ENCODE measurements at places on chromosomes 16 and 17. TPM values are rescaled to one million over a fixed set of nuclear protein-coding genes. Genes with fewer than 3 reads are reported as not detected.

SPATA20 gene
- 43.6 TPM for total RNA-seq

KRTAP2-2 gene
- total RNA-seq = not detected

CTF1 gene
- total RNA-seq = 0.17 TPM

- DNase-seq = no peak
Measured at GRCh38 chr16:62277942-62278341, 241.7 kb upstream of the CDH8 start.

GRCh38 chr17:79201536-79202227 lies 127.1 kb downstream of the ENGASE start:
- DNase-seq = no peak

GRCh38 chr17:77666881-77667395 lies 291.6 kb upstream of the TNRC6C start:
- DNase-seq = no peak

- peak; percentile 55 for DNase-seq
Measured at GRCh38 chr16:86732621-86733295, 154.4 kb downstream of the FOXL1 start.

- no peak for DNase-seq
Measured at GRCh38 chr17:6683081-6683684, 30.0 kb downstream of the SLC13A5 start.

DNA sequence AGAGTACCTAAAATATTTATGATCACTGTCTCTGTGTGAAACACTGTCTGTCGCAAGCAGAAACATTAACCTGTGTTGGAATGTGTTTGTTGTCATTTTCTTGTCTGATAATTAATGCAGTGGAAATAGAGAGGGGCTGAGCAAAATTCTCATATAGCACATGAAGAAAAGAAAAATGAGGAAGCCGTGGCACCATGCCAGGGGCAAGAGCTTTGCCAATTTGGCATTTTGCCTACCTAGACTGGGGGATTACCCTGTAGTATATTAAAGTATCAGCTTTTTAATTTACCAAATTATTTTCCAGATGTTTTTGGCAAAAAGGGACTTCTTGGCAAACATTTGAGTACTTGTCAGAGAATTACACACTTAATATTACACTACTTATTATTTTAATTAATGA lies 1326.6 kb upstream of the GOT2 start:
- DNase-seq = peak; percentile 26

DNA sequence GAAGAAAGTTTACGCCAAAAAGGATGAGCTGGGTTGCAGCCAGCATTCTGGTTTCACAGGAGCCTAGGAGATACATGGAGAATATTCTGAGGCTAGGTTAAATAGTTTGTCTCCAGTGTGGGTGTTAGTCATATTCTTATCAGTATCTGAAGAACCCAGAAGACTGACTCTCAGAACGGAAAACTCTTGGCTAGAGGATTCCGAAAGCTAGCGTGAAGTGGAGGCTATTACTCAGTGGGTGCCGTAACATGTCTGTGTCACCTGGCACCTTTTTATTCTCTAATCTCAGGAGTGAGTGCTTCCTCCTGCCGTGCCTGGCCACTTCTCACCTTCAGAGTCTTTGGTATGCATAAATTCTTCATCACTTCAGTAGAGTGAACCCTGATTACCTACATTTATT lies 199.5 kb downstream of the WWOX start:
- DNase-seq = no peak

DNA sequence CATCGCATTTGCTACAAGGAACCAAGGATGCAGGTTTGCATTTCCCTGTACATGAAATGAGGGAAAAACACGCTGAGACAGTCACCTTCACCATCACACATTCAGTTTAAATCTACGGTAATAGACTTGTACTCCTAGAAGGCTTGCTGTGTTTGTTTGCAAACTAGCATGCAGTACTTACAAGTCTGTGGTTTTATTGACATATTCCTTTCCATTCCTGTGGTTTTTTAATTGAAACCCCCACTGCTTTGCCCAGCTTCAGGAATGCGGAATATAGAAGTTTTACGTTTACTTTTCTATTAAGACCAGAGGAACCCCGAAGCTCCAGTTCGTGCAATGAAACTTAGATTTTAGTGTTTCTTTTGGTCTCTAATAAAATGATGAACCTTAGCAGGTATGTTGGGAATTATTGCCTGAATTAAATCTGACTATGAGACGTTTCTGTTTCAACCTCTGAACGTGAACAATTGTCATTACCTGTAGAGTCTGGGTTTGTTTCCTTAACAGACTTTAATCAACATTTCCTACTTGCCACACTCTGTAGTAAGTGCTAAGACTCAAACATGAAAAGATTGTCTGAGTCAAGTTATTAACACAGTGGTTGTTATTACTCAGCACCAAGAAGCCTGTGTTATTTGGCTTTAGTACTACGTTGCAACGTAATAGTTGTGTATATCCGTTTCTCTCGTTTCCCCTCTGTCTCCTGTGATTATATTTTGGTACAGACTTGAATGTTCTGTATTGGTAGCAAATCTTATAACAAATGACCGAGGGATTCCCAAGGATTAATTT lies 793.3 kb upstream of the GOT2 start:
- DNase-seq = no peak

DNA sequence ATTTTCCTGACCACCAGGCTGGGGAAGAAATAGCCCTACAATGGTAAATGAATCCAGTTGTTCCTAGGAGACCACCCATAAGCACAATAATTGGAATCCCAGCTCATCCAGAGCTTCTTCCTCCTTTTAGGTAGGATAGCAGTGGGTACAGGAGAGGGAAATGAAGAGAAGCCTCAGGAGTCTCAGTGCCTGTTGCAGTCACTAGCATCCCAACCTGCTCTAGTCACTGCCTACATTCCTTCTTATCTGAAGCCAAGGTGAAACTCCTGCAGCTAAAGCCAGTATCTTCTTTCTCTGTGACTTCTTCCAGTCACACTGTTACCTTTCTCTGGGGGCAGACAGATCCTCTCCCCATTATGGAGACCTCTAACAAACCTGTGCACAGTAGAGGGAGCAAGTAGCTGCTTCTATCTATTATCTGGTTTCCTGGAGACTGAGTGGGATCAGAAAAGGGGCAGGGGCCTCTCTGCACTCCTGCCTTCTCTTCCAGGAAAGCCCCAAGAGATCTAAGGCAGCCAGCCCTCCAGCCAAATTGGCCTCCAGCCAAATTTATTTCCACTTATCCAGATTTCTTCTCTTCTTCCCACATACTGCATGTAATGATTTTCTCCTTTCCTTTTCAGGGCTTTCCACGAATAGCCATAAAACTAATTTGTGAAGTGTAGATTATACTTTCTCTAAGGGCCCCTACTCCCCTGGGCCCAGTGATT lies 85.5 kb downstream of the SSH2 start:
- no peak for DNase-seq

- DNase-seq = peak; percentile 14
Measured at GRCh38 chr17:62898239-62898864, 67.7 kb upstream of the TANC2 start.

DNA sequence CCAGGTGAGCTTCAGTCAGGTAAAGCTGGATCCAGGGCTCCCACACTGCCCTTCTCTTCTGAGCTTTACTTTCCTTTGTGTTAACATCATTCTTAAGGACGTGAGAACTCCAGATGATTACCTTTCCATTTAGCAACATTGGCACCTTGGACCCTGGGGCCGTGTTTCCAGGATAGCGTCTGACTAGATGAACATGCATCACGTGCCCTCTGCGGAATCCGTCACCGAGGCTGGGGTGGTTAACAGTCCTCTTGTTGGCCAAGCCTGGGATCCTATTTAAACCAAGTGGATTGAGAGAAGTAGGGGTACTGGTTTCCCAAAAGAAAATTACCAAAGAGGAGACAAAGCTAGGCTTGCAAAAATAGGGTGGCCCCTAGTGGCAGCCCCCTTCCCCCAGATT lies 3.9 kb upstream of the LAT start:
- DNase-seq = no peak

- peak; percentile 43 for DNase-seq
Measured at GRCh38 chr17:732902-733720, 715 bp downstream of the TLCD3A start.

- peak; percentile 31 for DNase-seq
Measured at GRCh38 chr17:31663576-31663975, 195.5 kb downstream of the COPRS start.

DNA sequence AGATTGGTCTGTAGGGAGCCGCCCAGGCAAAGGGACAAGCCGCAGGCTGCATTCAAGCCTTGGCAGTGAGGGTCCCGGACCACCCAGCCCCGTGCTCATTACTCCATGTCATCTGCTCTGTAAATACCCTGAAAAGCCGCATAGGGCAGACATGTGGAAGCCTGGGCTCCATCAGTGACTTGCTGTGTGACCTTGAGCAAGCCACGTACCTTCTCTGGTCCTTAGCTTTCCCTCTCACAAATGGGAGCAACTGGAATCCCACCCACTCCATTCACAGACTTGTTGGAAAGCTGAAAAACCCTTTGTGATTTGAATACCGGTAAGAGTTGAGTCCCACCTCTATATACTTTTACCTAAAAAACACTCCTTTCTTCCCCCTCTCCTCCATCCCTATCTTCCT lies 11.9 kb downstream of the CAMKK1 start:
- no peak for DNase-seq

GRCh38 chr17:41592601-41593305 lies 6.1 kb upstream of the KRT14 start:
- DNase-seq = no peak
